ENCODE measurements at places on chromosomes 3 and 15.

DNA sequence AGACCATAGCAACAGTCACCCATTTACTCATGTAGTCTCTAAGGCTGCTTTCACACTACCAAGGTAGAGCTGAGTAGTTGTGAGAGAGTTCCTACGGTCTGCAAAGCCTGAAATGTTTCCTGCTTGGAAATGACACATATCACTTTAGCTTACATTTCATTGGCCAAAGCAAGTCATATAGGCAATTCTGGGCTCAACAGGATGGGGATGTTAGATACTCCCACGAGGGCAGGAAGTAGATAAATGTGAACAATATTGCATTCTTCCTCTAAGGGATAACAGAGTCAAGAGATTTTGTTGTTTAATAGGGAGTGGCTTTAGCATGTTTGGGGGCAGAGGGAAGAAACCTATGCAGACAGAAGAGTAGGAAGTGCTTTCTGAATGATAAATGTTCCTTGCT lies 355.6 kb upstream of the THRB start:
- no peak for DNase-seq

DNA sequence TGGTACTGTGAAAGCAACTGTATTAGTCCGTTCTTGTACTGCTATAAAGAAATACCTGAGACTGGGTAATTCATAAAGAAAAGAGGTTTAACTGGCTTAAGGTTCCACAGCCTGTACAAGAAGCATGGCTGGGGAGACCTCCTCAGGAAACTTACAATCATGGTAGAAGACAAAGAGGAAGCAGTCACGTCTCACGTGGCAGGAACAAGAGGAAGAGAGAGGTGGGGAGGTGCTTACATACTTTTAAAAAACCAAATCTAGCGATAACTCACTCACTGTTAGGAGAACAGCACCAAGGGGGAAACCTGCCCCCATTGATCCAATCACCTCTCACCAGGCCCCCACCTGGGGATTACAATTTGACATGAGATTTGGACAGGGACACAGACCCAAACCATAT lies 48.9 kb downstream of the IQGAP1 start:
- DNase-seq, result no peak

DNA sequence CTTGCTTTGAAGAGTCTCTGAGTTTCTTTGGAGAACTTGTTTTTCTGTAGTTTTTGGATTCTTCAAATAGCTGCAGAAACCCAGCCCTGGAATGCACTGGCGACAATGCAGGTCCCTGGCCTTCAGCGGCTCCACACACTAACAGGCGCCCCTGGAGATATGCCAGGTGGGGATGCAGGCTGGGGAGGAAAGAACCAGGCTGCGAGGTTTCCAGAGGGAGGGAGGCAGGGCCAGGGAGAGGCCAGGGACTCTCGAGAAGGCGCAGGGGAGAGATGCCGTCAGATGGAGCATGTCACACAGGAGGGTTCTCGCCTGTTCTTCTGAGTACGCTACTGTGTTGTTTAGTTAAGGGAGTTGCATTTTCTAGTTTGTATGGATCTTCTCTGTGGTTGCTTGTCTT lies 283.1 kb downstream of the GABRG3 start:
- no peak for DNase-seq

- DNase-seq, result no peak
These were observed 10.6 kb upstream of the UTS2B start for GRCh38 chr3:191340966-191341365.

DNA sequence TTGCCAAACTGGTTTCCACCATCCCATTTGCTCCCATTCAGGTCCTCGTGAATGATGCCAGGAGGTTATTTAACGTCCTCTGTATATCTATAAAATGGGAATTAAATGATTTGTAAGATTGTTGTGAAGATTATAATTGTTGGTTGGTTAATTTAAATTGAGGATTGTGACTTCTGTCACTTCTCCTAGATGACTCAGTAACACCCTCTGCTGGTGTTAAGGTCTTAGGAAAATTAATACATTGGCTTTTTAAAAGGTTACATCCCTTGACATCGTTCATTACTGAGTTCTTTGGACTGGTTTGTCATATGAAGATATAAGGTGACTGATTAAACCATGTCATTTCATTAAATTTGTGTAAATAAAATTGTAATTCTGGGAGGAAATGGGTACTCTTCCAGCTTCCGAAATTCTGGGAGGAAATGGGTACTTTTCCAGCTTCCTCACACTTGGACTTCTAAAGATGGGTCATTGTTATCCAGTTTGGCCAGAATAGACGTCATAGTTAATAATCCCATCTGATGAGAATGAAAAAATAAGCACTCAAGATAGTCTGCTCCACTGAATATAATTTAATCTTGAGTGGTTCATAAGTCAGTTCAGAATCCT lies 33.3 kb upstream of the PAQR5 start:
- DNase-seq, result no peak

DNA sequence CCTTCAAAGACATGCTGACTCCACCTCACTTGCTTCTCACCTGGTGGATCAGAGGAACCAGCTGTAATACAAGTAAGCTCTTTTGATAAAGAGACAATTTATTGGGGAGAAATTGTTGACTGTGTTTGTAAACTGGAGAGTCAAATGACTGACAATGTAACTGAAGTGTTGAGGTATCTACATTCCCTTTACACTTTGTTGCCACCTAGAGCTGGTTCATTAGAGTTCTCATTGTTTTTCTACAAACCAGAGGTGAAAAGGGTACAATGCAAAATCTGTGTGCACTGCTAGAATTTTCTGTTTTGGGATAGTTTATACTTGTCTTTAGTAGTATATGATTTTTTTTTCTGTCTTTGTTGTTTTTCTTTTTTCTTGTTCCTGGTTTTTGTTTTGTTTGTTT lies 8.7 kb upstream of the LRRC58 start:
- DNase-seq, result no peak

GRCh38 chr15:58521293-58521991 lies 89.7 kb downstream of the LIPC start:
- no peak for DNase-seq

DNA sequence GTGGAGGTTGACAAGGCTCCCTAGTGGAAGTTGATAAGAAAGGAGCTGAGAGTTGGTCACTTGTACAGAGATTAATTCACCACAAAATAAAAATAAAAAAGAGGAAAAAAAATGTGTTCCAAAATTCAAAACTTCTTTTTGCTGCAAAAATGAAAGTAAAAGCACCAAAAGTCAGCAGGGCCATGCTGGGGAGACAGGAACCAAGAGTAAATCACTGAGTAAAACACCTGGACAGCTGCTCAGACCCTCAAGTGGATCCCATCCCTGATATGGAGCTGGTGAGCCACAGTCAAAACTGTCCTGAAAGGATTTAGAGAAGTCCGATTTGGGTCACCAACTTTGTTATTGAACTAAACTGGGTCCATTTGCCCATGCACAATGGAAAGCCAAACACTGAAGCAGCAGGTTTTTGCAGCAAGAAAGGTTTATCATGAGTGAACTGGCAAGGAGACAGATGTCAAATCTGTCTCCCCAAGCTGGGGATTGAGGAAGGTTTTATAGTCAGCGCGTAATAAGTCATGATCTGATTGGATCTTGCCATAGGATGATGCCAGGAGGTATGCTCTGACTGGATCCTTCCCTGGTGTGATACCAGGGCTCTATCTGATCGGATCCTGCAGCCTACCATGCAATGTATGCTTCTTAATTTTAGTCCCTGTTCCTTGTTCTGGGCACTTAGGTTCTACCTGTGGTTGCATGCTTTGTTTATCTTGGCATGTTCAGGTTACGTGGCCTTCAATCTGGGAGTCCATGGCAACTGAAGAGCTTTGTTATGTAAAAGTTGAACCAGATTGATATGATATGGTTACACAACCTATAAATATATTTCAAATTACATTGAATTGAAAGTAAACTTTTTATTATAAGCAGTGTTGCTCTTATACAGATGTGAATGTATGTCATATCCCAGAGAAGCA lies 313.2 kb downstream of the POLQ start:
- DNase-seq, result no peak

DNA sequence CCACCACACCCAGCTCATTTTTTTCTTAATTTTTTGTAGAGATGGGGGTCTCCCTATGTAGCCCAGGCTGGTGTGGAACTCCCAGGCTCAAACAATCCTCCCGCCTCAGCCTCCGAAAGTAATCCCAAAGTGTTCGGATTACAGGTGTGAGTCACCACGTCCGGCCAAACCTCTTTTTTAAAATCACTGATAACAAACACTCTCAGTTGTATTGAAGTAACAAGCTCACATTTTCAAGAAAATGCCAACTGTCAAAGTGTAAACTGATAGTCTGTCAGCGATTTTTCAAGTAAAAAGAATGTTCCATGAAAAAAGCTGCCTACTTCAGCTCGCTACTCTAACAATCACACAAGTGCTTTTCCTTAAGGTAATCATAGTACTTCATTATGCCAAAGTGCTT lies 33.4 kb downstream of the UBXN7 start:
- no peak for DNase-seq

DNA sequence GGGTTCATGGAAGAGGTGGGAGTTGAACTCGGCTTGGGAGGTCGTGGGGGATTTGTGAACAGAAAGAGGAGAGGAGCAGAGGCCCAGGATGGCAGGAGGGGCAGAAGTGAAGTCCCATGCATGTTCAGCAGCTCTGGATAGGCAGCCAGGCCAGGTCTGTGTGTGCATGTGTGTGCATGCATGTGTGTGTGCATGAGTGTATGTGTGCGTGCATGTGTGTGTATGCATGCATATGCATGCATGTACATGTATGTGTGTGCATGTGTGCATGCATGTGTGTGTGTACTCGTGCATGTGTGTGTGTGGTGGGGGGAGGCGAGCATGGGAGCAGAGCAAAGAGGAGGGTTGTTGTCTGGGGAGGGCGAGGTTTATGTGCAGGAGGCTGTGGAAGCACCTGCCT lies 178.4 kb downstream of the RPLP1 start:
- no peak for DNase-seq

DNA sequence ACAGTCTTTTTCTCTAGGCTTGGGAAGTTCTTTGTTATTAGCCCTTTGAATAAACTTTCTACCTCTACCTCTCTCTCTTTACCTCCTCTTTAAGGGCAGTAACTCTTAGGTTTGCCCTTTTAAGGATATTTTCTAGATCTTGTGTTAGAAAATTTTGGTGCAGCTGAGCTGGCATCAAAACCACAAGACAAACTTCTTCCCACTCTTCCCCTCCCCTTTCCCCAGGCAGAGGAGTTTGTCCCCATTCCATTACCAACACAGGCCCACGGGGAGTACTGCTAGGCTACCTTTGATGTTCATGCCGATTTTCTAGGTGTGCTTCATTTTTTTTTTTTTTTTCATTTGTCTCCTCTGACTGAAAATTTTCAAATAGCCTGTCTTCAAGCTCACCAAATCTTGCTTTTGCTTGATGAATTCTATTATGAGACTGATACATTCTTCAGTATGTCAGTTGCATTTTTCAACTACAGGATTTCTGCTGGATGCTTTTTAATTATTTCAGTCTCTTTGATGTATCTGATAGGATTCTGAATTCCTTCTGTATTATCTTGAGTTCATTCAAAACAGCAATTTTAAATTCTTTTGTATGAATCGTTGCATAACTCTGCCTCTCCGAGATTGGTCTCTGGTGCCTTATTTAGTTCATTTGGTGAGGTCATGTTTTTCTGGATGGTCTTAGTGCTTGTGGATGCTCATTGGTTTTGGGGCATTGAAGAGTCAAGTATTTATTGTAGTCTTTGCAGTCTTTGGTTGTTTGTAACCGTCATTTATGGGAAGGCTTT lies 112.0 kb downstream of the UBE2E2 start:
- DNase-seq, result no peak

GRCh38 chr15:80483725-80484161 lies 79.6 kb downstream of the ARNT2 start:
- no peak for DNase-seq

DNA sequence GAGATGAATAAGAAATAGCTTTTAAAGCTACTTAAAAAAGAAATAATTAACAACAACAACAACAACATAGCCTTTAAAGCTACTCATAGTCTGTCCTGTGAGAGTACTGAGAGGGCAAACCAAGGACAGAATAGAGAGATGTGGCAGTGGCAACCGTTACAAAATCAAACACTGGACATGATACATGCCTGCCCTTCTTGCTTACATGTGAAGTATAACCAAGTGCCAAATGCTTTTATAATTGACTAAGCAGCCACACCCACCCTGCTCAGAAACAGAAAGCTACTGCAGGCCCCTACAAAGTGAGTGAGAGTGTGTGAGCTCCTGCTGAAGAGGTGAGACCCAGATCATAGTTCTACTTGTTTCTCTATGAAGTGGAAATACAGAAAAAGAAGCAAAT lies 38.4 kb downstream of the NDUFB4 start:
- DNase-seq, result no peak

DNA sequence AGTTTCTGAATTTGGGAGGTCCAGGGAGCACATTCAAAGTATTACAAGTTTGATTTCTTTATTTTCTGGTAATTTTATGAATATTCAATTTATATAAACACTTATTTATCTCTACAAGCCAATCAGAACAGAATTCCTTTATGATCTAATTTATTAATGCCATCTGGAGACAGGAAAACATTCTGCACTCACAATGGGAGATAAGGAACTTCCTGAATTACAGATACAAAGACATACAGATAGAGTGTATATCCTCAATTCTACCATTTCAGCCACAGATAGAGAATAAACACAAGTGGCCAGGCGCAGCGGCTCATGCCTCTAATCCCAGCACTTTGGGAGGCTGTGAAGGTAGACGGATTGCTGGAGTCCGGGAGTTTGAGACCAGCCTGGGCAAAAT lies 86.0 kb downstream of the IQCH start:
- no peak for DNase-seq

- no peak for DNase-seq
These were observed 2.6 kb downstream of the LTF start for GRCh38 chr3:46462111-46462510.

GRCh38 chr3:59824876-59825275 lies 775.1 kb upstream of the CFAP20DC start:
- no peak for DNase-seq

DNA sequence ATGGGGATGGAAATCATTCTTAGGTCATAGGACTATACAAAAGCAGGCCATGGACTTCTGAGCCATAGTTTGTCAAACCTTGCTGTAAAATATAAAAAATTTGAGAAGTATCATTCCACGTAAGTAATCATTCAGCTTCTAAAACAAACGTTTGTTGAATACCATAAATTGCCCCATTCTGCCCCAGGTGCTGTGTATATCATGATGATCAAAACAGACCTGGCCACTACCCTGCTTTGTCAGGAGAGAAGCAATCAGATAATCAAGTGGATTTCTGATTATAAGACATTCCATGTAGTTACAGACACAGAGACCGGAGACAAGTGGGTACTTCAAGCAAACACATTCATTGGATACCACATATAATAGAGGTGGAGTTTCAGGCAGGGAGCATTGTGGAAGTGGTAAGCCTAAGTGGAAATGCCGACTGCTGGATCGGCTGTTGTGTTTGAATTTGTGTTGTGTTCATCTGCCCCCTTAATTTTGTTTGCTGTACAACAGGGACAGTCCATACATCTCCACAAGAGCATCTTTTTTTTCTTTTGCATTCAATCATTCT lies 61.7 kb downstream of the TGFBR2 start:
- DNase-seq, result no peak

- DNase-seq, result no peak
These were observed 229.2 kb upstream of the LRTM1 start for GRCh38 chr3:55156851-55157650.

GRCh38 chr15:60994963-60995475 lies 234.1 kb downstream of the RORA start:
- no peak for DNase-seq
